ENCODE measurements at places on chromosomes 5 and 9. TPM values are rescaled to one million over a fixed set of nuclear protein-coding genes. Genes with fewer than 3 reads are reported as not detected.

SOWAHA gene
- not detected for total RNA-seq

GRCh38 chr5:56522960-56523359, 289.8 kb upstream of the ANKRD55 start:
- no peak for DNase-seq

SLC25A46 gene
- total RNA-seq, result 30.4 TPM

- no peak for DNase-seq
Observed at GRCh38 chr9:104961238-104961637, 33.3 kb upstream of the ABCA1 start.

- DNase-seq, result no peak
Observed at GRCh38 chr5:154868702-154869101, 10.3 kb downstream of the CNOT8 start.

- DNase-seq, result no peak
Observed at GRCh38 chr9:80518441-80518840, 946.7 kb downstream of the TLE4 start.

- DNase-seq, result no peak
Observed at GRCh38 chr5:154174091-154174490, 16.4 kb upstream of the GALNT10 start.

- DNase-seq, result no peak
Observed at GRCh38 chr9:88289532-88289931, 98.7 kb upstream of the SPIN1 start.

DNA sequence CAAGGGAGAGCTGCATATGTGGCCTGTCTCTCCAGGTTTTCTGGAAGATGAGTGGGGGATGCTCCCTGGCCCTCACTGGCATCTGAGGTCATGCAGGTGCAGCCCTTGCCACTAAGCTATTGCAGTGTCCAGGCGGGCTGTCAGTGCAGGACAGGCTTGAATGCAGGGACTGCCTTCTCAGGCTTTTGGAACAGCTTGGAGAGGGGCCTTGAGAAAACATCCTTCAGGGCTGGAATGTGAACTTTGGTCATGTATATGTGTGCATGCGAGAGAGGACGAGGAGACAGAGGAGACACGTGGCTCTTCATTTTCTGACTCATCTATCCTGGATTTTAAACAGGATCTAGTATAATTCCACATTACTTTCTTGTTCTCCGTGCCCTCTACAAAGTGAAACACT, 90.3 kb downstream of the MACROH2A1 start:
- peak; percentile 42 for DNase-seq

GRCh38 chr5:10439692-10440091, 2.0 kb upstream of the ROPN1L start:
- no peak for DNase-seq

DNA sequence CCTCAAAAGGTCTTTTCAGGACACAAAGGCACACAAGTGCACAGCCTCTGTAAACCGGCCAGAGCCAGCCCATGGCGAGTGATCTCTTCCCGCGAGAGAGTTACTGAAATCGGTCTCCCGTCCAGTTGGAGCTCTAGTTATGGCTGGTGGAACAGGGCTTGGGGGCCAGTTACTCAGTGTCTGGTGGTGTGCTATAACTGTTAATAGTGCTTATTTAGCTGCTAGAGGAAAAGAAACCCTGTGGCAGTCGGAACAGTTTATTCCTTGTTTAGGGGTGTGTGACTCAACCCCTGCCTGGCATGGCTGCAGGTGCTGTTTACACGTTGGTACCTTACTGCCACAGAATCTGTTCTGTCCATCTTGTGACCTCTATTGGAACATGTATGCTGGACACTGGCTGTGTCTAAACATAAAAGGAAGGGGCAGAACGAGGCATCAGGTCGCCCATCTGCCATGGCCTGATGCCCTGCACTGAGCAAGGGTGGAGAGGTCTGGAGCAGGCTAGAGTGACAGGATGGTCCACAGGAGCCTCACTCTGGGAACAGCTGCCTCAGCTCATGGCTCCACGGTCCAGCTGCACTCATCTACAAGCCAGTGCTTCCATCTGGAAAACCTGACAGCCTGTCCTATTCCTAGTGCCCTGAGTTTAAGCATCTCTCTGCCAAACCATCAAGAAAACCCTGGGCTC, 49.6 kb upstream of the SIMC1 start:
- no peak for DNase-seq

ANKRD34B gene
- 3.4 TPM for total RNA-seq

DNA sequence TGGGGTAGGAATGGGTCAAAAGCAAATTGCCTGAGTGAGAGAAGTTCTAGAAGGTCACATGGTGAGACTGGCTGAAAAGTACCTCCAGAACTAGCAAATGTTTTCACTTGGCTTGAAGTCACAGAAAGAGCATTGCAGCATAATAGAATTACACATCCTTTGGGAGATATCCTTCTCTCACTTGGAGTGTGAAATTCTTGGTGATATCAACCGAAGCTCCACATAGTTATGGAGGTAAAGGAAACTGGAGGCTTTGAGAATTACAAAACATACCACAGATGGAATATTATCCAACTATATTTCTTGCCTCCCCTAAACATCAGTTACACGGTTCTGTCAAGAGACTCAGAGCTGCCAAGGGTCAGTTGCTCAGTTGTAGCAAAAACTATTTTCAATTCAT, 182.4 kb downstream of the SEMA5A start:
- no peak for DNase-seq

- no peak for DNase-seq
Observed at GRCh38 chr9:35863583-35863982, 6.6 kb downstream of the OR13J1 start.

NME5 gene
- not detected for total RNA-seq

KCNN2 gene
- total RNA-seq, result not detected

SH3RF2 gene
- total RNA-seq, result 11.0 TPM

DNA sequence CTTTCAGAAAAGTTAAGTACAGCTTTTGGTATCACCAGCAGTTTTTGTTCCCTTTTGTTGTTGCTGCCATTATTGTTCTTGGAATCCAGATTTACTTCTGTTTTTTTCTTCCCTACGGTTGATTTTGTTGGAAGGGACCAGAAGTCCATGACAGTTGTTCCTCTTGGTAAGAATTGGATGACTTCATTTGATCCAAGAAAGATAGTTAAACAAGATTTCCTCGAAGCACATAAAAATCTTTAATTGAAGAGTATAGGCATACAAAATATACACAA, 65.4 kb downstream of the CDC42SE2 start:
- no peak for DNase-seq

PCDHA4 gene
- 10.8 TPM for total RNA-seq

ORM2 gene
- not detected for total RNA-seq

GRCh38 chr5:157266286-157267007, 524 bp downstream of the CYFIP2 start:
- DNase-seq, result peak; percentile 45

OR13D1 gene
- not detected for total RNA-seq

SPINK6 gene
- total RNA-seq, result not detected

- DNase-seq, result no peak
Observed at GRCh38 chr9:35495984-35496383, 6.1 kb downstream of the RUSC2 start.

DNA sequence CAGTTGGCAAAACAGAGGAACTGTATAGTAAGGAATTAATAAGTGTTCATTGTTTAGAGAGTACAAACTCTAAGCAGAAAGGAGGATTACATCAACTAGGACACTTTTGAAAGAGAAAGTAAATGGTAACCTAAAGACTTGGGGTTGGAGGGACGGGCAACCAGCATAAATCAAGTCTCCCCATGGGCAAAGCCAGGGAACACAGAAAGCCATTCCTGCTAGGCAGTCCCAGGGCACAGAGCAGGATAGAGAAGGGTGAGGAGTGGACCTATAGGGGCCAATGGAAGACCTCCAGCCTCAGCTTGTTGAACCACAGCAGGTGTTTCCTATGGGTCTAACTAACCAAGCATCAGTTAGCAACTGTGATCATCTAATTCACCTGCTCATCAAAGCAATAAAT, 9.2 kb upstream of the ERAP1 start:
- DNase-seq, result no peak

CAMK2A gene
- total RNA-seq, result not detected

- no peak for DNase-seq
Observed at GRCh38 chr5:160744268-160745101, 107.5 kb downstream of the ATP10B start.

TNFSF8 gene
- total RNA-seq, result not detected
